ENCODE measurements at places on chromosomes 4 and X. TPM values are rescaled to one million over a fixed set of nuclear protein-coding genes. Genes with fewer than 3 reads are reported as not detected.

The NPNT gene
- 0.10 TPM for total RNA-seq

The TTC29 gene
- total RNA-seq = not detected

The BST1 gene
- total RNA-seq = 49.3 TPM

The KIT gene
- 21.4 TPM for total RNA-seq

The ADH1A gene
- not detected for total RNA-seq

All from vein endothelial cell (primary cell).